H1 (cell line): ENCODE measurements at places on chromosomes 16 and 17.

DNA sequence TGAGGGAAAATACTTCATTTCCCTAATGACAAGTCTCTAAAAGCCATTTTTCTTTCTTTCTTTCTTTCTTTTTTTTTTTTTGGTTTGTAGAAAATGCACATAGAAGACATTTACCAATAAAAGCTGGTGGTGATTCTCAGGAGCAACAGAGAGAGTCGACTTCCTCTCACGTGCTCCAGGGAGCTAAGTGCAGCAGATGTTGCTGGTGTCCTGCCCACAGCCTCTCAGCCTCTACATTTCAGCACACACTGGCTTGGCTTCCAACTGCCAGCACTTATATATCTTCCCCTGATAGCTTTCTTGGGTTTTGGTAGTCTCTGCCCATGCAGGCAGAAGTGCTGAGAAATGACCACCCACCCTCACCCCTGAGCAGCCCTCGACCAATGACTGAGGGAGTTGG, 58.4 kb upstream of the MARCHF10 start:
- no peak for DNase-seq

DNA sequence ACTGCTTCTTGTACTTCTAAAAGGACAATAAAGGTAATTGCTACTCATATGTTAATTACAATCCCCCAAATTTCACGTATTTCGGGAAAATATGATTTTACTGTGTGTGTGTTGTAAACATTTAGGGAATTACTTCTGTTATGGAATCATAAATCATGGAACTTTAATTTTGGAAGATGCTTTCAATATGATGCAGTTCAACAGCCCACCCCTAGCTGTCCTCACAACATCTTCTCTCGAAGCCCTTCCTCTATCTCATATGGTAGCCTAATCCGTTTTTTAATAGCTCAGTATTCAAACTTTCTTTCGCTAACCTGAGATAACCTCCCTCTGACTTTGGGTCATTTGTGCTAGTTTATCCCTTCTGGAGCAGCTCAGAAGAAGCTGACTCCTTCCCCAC, 78.4 kb downstream of the ANKFN1 start:
- DNase-seq = no peak

DNA sequence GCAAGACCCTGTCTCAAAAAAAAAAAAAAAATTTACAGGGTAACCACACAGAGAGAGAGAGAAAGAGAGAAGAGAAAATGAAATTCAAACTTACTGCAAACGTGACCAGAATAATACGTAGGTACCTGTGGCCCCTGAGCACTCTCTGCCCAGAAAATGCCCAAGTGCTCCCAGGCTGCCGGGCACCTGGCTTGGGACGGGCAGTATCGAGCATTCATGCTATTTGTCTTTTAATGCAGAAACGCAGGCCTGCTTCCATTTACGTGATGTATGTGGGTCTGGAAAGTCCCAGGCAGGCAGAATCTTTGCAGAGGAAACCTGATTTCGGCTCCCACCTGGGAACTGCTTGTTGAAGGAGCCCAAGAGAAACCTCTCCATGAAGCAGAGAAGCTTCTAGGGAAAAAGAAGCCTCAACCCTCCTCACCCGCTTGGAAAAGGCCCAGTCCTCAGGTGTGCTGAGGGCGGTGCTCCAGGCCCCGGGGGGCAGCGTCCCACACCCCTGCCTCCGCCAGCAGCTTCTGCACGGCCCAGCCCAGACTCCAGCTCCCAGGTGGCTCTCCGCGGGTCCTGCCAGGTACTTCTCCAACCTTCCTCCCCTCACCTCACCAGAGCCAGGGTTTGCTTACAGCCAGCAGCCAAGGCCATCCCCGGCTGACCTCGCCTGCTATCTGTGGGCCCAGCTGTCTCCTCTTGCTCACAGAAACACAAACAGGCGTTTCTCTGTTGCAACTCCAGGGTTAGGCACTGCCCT, 14.0 kb downstream of the RPH3AL start:
- no peak for DNase-seq

- DNase-seq = no peak
Observed at GRCh38 chr16:14489460-14489859, 140.6 kb downstream of the PARN start.

DNA sequence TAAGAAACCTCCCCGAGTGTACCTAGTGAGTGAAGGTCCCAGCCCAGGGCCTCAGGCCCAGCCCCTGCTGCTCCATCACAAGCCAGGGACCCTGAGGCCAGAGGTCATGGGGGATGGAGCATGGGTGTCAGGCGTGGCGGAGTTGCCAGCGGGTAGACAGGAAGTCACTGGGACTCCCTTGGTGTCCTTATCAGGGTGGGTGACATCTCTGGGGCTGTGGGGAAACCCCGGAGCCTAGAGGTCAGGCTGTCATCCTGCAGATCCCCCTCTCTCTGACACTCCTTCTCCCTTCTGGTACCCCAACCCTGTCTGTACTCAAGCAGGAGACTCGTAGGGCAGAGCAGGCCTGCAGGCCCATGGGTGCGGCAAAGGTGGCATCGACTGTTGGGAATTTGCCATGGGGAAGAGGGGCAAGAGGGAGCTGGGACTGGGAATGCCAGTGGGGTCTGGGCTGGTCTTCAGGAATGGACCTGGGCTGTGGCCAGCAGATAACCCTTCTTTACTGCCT, 10.8 kb upstream of the ADGRG1 start:
- DNase-seq = no peak

DNA sequence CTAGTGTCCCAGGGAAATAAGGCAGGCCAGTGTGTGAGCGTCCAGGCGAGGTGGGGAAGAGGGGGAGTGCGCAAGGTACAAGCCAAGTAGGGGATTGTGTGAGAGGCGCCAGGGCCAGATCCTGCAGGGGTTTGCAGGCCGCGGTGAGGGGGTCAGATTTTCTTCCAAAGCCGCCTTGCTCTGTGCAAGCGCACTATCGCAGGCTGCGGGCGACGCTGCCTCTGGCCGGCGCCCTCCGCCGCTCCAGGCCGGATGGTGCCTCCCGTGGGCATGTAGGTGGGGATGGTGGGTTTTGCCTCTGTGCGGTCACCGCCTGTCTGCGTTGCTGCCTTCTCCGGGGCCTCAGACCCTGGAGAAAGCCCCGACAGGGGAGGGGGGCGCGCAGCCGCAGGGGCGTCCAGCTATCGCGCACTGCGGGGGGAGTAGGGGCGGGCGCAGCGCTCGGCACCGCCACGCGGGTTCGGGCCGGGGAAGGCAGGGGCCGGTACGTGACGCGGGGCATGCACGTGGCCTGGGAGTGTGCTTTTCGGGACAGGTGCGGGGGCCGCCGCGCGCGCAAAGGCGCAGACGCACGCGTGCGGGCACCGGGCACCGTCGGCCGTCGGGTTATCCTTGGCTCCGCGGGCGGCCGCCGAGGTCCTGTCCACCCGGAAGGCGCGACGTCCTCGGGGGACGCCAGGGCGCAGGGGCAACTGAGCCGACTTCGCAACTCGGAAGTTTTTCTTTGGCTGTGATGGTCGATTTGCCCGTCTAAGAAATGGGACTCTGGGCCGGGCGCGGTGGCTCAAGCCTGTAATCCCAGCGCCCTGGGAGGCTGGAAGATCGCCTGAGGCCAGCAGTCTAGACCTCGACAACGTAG, 1.1 kb upstream of the HAPSTR1 start:
- DNase-seq = no peak

GRCh38 chr16:16005721-16006120, 56.3 kb downstream of the ABCC1 start:
- no peak for DNase-seq

GRCh38 chr16:78170494-78170933, 71.1 kb downstream of the WWOX start:
- no peak for DNase-seq

- DNase-seq = no peak
Observed at GRCh38 chr16:80527297-80527696, 13.5 kb upstream of the DYNLRB2 start.

GRCh38 chr17:388087-388486, 35.5 kb upstream of the RPH3AL start:
- no peak for DNase-seq

- DNase-seq = no peak
Observed at GRCh38 chr16:71986131-71986530, 14.1 kb downstream of the PKD1L3 start.

DNA sequence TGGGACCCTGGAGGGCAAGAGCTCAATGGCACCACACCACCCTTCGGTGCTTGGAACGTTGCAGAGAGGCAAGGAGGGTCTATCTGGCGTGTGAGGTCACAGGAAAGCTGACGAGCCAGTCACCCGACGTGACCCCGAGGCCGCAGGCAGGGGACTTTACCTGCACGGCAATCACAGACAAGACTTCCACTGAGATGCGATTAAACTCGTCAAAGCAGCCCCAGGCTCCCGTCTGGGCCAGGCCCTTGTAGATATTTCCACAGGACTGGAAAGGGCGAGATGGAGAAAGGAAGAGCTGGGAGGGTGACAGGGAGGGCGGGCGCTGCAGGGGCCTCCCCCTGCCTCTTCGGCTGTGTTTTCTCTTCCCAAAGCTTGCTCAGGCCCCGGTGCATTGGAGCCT, 78.3 kb downstream of the DNAH17 start:
- DNase-seq = no peak

GRCh38 chr16:54843424-54843750, 87.3 kb upstream of the IRX5 start:
- no peak for DNase-seq
